Cortex of kidney (tissue), 1 donor: ENCODE measurements at places on chromosomes 7 and 10.

DNA sequence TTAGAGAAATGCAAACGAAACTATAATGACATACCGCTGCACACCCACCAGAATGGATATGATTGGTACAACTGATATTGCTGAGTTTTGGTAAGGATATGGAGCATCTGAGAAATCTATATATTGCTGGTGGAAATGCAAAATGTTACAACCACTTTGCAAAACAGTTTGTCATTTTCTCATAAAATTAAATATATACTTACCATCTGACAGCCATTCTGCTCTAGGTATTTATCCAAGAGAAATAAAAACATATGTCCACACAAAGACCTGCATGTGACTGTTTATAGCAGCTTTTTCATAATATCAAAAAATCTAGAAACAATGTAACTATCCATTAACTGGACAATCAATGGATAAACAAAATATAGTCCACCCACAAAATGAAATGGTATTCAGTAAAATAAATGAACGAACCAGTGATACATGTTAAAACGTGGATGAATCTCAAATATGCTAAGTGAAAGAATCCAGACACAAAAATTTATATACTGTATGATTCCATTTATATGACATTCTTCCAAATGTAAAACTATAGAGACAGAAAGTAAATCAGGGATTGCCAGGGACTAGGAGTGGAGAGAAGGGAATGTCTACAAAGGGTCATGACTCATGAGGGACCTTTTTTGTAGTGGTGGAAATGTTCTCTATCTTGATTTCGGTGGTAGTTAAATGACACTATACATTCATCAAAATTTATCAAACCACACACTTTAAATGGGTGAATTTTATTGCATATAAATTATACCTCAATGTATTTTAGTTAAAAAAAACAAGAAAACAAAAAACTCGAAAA lies 312.0 kb upstream of the GLI3 start:
- no peak for DNase-seq

- no peak for DNase-seq
Observed at GRCh38 chr10:14736600-14737081, 38.1 kb downstream of the FAM107B start.

DNA sequence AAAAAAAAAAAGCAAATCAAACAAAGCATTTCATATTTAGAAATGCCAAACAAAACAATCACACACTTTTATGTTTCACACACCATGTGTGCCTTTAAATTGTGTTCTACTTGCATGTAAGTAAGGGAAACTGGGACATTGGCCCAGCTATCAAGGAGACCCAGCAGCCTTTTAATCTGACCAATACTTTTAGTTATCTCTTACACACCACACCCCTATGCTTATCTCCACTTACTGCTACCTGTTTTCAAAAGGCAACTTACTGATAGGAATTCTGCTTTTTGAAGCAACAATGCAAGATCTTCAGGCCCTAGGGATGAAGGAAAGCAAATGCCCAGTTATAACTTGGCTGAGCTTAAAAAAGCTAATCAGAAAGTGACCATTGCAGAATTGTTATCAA lies 1244.8 kb upstream of the SORCS1 start:
- DNase-seq, result no peak

DNA sequence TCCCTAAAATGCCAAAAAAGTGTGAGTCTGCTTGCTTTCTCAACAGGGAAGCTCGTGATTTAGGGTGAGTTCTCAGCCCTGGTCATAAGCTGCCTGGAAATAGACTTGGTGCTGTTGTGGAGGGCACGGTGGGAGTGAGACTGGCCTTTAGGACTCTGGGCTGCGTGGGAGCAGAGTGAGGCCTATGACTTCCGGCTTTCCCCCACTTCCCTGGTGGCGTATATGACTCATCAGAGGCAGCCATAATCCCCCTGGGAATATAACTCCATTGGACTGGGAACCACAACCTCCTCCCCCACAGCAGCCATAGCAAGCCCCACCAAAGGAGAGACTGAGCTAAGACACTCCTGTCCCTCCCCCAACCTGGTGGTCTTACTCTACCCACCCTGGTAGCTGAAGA lies 95.0 kb downstream of the PON1 start:
- DNase-seq, result no peak

DNA sequence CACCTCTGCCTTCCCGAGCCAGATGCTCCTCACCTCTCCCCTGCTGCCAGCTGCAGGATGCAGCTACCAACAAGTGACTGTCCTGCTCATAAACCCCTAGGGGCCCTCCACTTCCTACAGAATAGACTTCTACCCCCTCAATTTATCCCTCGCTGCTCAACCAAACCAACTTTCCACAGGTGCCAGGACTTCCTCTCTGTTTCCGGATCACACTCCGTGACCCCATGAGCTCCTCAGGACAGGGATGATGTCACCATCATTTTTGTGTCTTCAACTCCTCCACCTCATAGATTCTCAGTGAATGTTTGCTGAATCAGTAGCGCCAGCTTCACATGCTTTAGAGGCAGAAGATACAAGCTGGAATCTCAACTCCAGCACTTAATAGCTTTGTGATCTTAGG lies 25.8 kb upstream of the ADRB1 start:
- DNase-seq, result no peak

GRCh38 chr7:69367780-69368179 lies 230.5 kb upstream of the AUTS2 start:
- DNase-seq, result no peak

GRCh38 chr7:116098175-116098574 lies 67.6 kb upstream of the TFEC start:
- DNase-seq, result no peak
